Posterior vena cava (tissue), 2 donors: ENCODE measurements at places on chromosomes 4 and X. TPM values are rescaled to one million over a fixed set of nuclear protein-coding genes. Genes with fewer than 3 reads are reported as not detected.

- no peak for DNase-seq
Observed at GRCh38 chr4:85707611-85708010, 232.7 kb downstream of the ARHGAP24 start.

DNA sequence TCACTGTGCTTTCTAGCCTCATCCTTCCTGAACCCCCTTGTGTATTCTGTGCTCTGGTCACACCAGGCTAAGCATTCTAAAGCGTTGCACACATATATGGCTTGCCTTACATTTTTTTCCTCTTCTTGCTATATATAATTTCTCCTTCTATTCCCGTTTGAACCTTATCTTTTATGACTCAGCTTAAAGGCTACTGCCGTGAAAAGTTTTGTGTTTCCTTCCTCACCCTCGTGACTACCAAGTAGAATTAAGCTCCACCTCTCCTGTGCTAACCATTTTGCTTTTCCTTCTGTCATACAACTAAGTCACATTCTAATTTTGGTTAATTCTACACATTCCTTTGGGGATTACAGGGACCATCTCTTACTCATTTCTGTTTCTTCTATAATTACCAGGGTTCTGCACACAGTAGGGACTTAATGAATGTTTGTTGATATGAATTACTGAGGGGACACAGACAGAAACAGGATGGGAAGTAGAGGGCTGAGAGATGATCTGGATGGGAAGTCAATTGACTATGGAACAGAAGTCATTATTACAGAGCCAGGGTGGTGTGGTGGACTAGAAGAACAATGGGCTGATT lies 67.1 kb downstream of the DOCK11 start:
- DNase-seq: no peak

DNA sequence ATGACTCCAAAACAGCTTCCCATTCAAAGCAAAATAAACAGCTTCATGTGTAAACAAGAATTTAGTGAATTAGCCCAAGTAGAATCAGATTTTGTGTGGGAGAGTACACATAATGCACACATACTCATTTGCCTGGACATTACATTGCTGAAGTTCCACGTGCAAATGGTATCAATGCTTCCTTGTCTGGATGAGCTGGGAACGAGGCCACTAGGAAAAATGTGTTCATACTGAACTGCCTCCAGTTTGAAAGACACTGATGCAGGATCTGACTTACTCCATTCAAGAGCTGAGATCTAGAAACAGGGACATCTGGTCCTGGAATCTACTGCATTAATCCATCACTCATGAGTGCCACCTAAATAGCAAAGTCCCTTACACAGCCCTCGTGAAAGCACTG lies 228.0 kb downstream of the APBB2 start:
- no peak for DNase-seq

The DBET gene
- total RNA-seq: not detected

GRCh38 chr4:37892641-37893040 lies 1.8 kb downstream of the TBC1D1 start:
- DNase-seq: no peak

- DNase-seq: no peak
Observed at GRCh38 chr4:67723949-67724348, 23.0 kb upstream of the UBA6 start.

The HPGDS gene
- total RNA-seq: 7.5 TPM

GRCh38 chr4:57943682-57944081 lies 833.5 kb upstream of the IGFBP7 start:
- DNase-seq: no peak

The SCRG1 gene
- total RNA-seq: 18.2 TPM

DNA sequence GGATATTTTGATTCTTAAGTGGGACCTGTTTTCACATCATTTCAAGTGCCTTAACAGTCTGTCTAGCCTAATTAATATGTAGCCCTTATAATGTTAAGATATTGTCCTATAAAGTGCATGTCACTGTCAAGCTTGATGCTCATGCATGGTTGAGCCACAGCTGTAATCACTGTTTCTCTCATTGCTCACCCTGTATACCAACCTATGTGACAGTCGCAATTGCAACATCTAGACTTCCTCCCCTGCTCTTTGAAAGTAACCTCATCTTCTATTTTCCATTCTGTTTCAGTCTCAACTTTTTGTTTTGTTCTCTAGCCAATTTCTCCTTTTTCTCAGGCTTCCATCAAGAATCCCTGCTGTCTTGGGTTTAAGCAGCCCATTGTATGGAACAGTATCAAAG lies 24.4 kb upstream of the MSL3 start:
- no peak for DNase-seq

The RBM46 gene
- not detected for total RNA-seq

The BST1 gene
- 26.2 TPM for total RNA-seq

GRCh38 chr4:76199664-76200211 lies 13.9 kb downstream of the SCARB2 start:
- DNase-seq: no peak

DNA sequence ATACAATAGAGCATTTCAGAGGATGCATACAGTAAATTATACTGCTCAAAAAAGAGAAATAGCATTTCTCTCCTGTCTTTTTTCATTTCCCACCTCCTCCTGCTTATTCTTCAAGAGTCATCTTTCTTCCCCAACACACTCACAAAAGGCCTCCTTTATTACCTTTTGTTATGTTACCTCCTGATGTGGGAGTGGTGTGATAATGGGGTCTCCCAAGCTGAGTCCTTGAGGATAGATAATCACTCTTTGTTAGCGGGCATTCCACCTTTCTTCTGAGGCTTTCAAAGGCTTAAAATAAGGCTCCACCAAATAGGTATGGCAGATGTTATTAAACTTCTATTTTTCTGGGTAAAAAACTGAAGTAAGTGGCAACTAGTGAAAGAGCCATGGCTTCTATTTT lies 159.8 kb downstream of the CPEB2 start:
- DNase-seq: no peak

The MAGED4 gene
- total RNA-seq: 2.9 TPM

- no peak for DNase-seq
Observed at GRCh38 chrX:144918936-144919335, 328.4 kb upstream of the SPANXN1 start.

GRCh38 chr4:4985844-4986243 lies 33.4 kb downstream of the CYTL1 start:
- DNase-seq: peak; percentile 45

DNA sequence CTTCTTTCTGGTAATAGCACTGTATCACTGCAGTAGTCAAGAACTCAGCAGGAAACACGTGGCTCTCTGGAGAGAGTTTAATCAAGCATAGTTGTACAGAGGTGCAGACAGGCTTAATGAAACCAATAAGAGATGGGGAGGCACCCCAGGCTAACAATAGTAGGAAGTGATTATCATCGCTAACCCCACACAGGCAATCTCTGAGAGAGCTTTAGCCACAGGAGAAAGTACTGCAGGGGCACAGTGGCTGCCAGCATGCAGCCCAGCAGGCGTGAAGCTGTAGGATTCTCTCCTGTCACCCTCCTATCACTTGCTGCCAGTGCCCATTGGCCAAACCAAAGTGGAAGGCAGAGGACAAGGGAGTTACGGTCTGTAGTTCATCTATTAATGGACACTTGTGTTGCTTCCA lies 450.0 kb upstream of the RASGEF1B start:
- DNase-seq: no peak

The FATE1 gene
- total RNA-seq: not detected

The EXOC1L gene
- not detected for total RNA-seq

GRCh38 chrX:4570151-4570550 lies 856.7 kb upstream of the PRKX start:
- DNase-seq: no peak

- DNase-seq: no peak
Observed at GRCh38 chrX:115459883-115460880, 100.8 kb upstream of the PLS3 start.

The FDCSP gene
- not detected for total RNA-seq

The GPR119 gene
- not detected for total RNA-seq

DNA sequence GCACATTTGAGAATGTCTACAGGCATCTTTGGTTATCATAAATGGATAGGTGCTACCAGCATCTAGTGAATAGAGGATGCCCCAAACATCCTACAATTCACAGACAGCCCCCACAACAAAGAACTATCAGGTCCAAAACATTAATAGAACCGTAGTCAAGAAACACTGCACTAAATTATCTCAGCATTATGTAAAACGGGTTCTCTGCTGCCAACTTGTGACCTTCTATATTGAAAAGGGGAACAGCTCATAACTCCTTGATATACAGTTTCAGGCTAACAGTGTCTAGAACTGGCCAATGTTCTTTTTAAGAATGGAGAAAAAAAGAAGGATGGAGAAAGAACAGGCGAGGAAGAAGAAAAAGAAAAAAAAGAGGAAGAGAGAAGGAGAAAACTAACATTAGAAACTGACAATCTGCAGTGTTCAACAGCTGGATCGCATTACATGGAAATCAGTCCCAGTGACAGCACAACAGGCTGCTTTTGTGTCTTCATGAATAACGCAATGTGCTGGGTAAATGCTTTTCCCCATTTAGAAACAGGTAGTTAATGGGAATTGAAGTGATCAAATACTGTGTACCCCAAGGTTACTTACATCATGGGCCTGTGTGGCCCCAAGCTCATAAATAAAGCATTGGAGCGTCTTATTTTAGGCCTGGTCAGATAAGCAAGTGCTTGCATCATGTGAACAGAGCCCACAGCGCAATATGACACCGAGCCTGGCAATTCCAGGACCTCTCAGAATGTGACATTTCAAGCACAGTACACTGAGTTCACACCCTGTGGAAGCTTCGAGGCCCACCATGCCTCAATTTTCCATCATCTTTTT lies 339.5 kb downstream of the DHX15 start:
- DNase-seq: peak; percentile 83

The MAGED4B gene
- 6.3 TPM for total RNA-seq

DNA sequence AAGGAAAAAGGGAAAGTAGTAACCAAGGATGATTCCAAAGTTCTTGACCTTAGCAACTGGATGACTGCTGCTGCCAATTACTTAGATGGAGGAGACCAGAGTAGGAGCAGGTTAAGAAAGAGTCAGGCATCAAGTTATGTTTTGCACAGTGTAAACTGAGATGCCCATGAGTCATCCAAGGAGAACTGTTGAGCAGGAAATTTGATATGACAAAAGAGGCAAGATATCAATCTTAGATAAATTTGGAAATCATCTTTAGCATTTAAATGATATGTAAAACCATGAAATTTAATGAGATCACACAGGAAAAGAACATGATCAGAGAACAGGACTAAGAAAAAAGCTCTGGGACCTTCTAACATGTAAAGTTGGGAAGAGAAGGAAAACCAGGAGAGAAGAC lies 361.3 kb downstream of the OPHN1 start:
- DNase-seq: no peak
